ENCODE measurements at places on chromosomes 13 and 19. TPM values are rescaled to one million over a fixed set of nuclear protein-coding genes. Genes with fewer than 3 reads are reported as not detected.

Gene PLK5
- total RNA-seq, result not detected

Gene OR7D2
- not detected for total RNA-seq

Gene NBEA
- 2.7 TPM for total RNA-seq

DNA sequence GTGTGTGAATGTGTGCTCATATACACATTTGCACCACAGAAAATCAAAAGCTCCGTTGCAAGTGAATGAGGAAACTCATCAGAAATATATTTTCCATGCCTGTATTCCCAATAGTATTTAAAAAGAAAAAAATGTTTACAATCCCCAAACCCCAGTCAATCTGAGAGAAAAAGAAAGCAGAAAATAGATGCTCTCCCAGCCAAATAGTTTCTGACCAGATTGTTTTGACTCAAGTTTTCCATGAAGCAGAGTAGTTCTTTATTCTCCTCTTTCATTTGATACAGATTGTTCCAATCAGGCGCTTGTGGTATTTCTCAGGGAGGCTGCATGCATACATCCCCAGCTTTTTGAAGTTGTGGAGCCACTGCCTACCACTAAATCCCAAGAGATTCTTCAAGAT lies 110.6 kb downstream of the STARD13 start:
- H3K27ac ChIP-seq, result no peak overlapping the region
- H3K4me3 ChIP-seq, result no peak overlapping the region
- H3K27me3 ChIP-seq, result no peaks in the 10 kb centered on the region
- DNase-seq, result no peak

DNA sequence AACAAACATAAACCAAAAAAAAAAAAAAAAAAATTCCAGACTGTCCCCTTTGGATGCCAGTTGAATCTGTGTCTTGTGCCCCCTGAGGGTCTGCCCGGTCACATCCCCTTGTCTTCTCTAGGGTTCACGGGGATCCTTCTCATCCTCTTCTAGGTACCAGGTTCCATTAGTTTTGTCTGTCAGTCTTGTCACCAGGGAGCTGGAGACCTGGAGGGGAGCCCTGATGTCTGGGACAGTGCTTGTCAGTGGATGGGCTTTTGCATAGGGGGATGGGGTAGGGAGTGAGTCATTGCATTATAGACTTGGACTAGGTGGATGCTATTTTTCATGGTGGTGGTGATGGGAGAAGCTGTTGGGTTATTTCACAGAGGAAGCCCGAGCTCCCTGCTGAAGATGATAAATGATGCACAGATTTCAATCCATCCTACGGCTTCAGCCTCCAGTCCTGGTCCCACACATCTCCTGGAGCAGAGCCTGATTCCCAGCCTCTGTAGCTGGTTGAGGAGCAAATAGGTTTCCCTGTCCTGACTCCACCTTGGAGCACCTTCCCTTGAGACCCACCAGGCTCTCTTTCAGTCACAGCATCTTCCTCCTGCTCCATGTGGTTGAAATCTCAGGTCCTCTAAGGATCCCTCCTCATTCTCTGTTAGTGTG lies 26.0 kb downstream of the WTIP start:
- peaks cover 18% of the 10 kb centered on the region for H3K4me1 ChIP-seq
- H3K36me3 ChIP-seq, result no peaks in the 10 kb centered on the region
- H3K27me3 ChIP-seq, result peaks cover 2% of the 10 kb centered on the region
- H3K27ac ChIP-seq, result no peak overlapping the region
- no peak overlapping the region for H3K4me3 ChIP-seq

Gene ZNF71
- total RNA-seq, result 5.8 TPM

Gene EXOC3L2
- not detected for total RNA-seq

- H3K27ac ChIP-seq, result no peak overlapping the region
- no peak for DNase-seq
- no peaks in the 10 kb centered on the region for H3K27me3 ChIP-seq
Measured at GRCh38 chr13:44627441-44627840, 51.3 kb upstream of the TSC22D1 start.

DNA sequence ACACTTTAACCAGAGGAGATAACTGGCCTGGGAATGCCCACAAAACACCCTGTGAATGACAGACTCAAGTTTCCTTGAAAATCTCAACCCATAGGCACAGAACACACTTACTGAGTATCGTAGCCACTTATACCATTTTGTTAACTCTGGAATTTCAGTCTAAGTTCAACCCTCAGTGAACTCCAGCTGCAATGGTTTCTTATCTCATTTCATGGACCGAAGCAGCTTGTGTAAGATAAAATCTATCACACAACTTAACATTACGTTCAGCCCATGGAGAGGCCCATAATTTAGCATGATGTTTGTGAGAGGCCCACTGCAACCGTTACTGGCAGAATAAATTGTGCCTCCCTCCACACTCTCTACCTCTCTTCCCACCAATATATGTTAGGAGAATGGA lies 323.0 kb downstream of the DNAJC15 start:
- no peak overlapping the region for H3K4me3 ChIP-seq
- H3K4me1 ChIP-seq, result no peaks in the 10 kb centered on the region
- H3K36me3 ChIP-seq, result no peaks in the 10 kb centered on the region
- H3K27ac ChIP-seq, result no peak overlapping the region
- DNase-seq, result no peak

Gene TUBA3C
- total RNA-seq, result not detected

GRCh38 chr13:67275351-67275960 lies 45.3 kb upstream of the PCDH9 start:
- no peak overlapping the region for H3K4me3 ChIP-seq
- no peaks in the 10 kb centered on the region for H3K36me3 ChIP-seq
- H3K27ac ChIP-seq, result no peak overlapping the region
- DNase-seq, result no peak
- H3K27me3 ChIP-seq, result no peaks in the 10 kb centered on the region

Gene LAIR2
- total RNA-seq, result 1.3 TPM

DNA sequence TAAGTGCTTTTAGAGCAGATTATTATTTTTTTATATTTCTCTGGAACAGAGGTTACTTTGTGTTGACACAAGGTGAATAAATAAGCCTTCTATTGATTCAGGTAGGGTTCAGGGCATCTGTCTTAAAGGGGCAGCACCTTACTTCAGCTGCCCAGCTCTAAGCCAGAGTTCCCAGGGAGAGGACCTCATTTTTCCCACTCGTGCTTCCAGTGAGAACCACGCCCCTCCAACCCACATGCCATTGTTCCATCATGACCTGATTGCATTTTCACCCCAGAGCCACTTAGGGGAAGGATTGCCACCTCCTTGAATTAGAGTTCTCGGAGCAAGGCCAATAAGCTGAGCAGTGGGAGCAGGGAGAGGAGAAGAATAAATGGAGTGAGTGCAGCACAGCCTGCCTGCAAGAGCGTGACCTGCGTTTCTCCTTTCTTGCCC lies 104.3 kb upstream of the FRY start:
- no peaks in the 10 kb centered on the region for H3K36me3 ChIP-seq
- H3K4me1 ChIP-seq, result peaks cover 66% of the 10 kb centered on the region
- H3K27ac ChIP-seq, result peak overlapping the region; percentile 45
- H3K4me3 ChIP-seq, result 0 out of 2 replicates have a peak overlapping the region, but pooled peaks have one; percentile 12
- DNase-seq, result peak; percentile 19

- no peak overlapping the region for H3K4me3 ChIP-seq
- no peak overlapping the region for H3K27ac ChIP-seq
- no peak for DNase-seq
- peaks cover 1% of the 10 kb centered on the region for H3K27me3 ChIP-seq
- H3K36me3 ChIP-seq, result no peaks in the 10 kb centered on the region
Measured at GRCh38 chr13:31756346-31756745, 17.0 kb downstream of the RXFP2 start.

Gene SIGLEC12
- not detected for total RNA-seq

DNA sequence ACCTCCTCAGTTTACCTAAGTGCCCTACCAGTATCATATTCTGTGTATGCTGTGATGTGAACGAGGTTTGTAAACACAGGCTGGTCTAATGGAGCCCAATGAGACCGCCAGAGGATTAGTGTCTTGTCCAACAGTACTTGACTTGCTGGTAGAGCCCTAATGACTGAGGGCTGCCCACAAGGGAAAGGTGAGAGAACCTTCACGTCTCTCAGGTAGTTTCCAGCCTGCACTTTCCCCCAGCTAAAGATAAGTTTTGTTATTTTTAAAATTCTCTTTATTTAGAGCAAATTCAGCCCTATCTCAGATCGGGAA lies 498 bp upstream of the RBM26 start:
- peaks cover 42% of the 10 kb centered on the region for H3K4me1 ChIP-seq
- DNase-seq, result no peak
- peak overlapping the region; percentile 98 for H3K27ac ChIP-seq

Gene LAIR1
- total RNA-seq, result 0.70 TPM

Gene STOML3
- not detected for total RNA-seq

Gene TJP3
- total RNA-seq, result 20.6 TPM

DNA sequence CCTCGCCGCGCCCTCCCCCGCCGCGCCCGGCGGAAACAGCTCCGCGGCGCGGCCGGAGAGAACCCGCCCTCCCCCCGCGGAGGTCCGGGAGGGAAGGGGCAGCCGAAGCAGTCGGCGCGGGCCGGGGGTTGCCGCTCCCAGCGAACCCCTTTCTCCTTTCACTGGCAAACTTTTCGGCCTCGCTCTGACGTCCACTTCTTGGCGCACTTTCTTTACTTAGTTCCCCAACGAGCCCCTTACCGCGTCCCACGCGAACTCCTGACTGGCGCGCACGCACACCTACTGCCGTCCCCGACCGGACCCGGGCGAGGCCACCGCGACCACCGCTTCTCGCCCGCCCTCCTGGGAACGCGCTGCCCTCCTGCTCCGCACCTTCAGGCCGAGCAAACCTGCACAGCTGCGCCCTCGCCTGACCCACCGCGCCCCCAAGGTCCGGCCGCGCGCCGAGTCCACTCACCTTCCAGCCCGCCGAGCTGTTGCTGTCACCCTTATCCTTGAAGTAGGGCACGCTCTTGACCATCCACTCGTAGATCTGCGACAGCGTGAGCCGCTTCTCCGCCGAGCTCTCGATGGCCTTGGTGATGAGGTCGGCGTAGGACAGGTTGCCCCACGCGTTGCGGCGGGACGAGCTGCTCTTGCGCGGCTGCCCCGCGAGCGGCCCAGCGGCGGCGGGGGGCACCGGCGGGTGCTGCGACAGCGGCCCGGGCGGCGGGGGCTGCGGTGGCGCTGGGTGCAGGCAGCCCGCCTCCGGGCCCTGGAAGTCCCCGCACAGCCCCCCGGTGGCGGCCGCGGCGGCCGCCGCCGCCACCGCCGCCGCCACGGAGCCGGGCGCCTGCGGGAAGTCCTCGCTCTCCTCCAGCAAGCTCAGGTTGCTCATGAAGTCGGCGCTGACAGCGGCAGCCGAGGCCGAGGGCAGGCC lies 1.1 kb downstream of the FOXO1 start:
- H3K4me3 ChIP-seq, result peak overlapping the region; percentile 99
- H3K27me3 ChIP-seq, result no peaks in the 10 kb centered on the region
- DNase-seq, result no peak
- peak overlapping the region; percentile 88 for H3K27ac ChIP-seq
- H3K4me1 ChIP-seq, result peaks cover 47% of the 10 kb centered on the region
- no peaks in the 10 kb centered on the region for H3K36me3 ChIP-seq

- peak overlapping the region; percentile 88 for H3K4me3 ChIP-seq
- H3K27me3 ChIP-seq, result no peaks in the 10 kb centered on the region
- H3K36me3 ChIP-seq, result no peaks in the 10 kb centered on the region
- peak; percentile 21 for DNase-seq
Measured at GRCh38 chr13:112688560-112689302, 1.1 kb upstream of the ATP11A start.

Gene AMH
- 0.18 TPM for total RNA-seq

- no peak for DNase-seq
- H3K36me3 ChIP-seq, result no peaks in the 10 kb centered on the region
- H3K4me3 ChIP-seq, result no peak overlapping the region
- H3K27ac ChIP-seq, result no peak overlapping the region
Measured at GRCh38 chr19:48516536-48516935, 4.9 kb upstream of the LMTK3 start.

DNA sequence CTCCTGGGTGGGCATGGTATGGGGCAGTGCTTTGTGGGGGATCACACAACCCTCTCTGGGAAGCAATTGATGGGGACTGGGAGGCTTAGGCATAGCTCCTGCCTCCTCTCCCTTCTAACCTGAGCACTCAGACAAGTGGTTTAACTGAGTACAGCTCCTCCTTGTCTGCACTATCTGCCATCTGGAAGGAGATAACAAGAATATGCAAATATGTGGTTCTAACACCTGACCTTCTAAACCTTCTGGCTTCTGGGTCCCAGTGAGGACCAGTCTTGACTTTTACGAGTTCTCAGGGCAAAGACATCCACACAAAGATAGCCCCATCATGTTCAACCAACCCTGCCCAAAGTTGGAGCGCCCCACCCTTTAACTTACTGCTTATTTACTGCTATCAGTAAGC lies 381.0 kb upstream of the TSHZ3 start:
- no peaks in the 10 kb centered on the region for H3K27me3 ChIP-seq
- H3K36me3 ChIP-seq, result no peaks in the 10 kb centered on the region
- H3K4me1 ChIP-seq, result no peaks in the 10 kb centered on the region
- no peak overlapping the region for H3K27ac ChIP-seq

Gene PALM3
- total RNA-seq, result 2.5 TPM

Gene TTYH1
- 10.6 TPM for total RNA-seq

DNA sequence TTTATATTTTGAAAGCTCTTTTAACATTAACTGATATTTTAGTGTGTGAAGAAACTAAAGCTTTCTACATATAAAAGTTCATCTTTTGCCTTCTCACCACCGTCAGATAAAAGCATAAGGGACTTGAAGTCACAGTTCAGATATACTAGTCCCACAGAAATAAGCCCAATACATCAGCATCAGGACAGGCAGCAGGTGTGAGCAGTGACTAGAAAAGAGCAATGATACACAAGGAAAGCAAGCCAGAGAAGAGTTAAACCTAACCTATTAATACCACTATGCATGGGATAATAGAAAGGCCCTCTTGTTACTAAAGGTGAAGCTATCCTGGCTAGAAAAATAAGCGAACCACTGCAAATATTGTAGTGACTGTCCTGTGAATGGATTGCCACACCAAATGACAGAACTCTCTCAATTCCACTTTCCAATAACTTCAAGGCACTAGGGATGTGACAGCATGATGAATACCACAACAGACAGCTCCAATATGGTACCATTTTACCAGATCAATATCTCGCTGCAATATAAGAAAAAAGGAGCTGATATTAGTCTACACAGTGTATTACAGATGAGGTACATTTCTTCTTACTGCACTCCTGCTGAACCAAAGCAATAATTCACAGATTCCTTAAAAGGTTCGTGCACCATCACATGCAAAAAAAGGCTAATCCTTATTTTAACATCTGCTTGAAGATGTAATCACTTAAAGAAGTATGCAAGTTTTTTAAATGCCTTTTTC lies 114.1 kb downstream of the DACH1 start:
- H3K27ac ChIP-seq, result no peak overlapping the region
- DNase-seq, result no peak
- H3K27me3 ChIP-seq, result no peaks in the 10 kb centered on the region
- H3K4me3 ChIP-seq, result no peak overlapping the region

Gene COX6B2
- not detected for total RNA-seq

- no peaks in the 10 kb centered on the region for H3K27me3 ChIP-seq
- H3K27ac ChIP-seq, result no peak overlapping the region
- H3K4me3 ChIP-seq, result no peak overlapping the region
- peaks cover 5% of the 10 kb centered on the region for H3K4me1 ChIP-seq
- H3K36me3 ChIP-seq, result no peaks in the 10 kb centered on the region
Measured at GRCh38 chr13:73989244-73989843, 144.9 kb downstream of the KLF12 start.

Gene ZNF470
- total RNA-seq, result not detected

Gene ZNF724
- total RNA-seq, result 19.8 TPM

- no peak overlapping the region for H3K27ac ChIP-seq
- no peaks in the 10 kb centered on the region for H3K36me3 ChIP-seq
- no peaks in the 10 kb centered on the region for H3K27me3 ChIP-seq
Measured at GRCh38 chr19:3565139-3565538, 7.6 kb upstream of the HMG20B start.
